Adipocyte (in vitro differentiated cells): ENCODE measurements at places on chromosomes 6 and 20.

DNA sequence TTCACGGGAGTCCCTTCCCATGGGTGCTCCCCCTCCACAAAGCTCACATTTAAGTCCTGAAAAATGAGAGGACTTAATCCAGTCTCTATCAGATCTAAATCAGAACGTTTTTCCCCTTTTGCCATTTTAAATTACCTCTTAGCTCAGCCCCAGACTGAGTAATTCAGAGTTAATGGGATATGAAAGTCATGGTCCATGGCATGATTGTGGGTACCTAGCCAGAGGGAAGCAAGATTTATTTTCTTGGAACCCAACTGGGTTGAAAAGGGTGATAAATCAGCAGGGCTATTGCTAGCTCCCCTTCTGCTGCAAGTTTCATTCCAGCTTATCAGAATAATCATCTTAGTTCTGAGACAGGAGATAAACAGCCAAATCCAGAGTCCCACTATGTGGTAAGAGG, 320.2 kb upstream of the CHD6 start:
- no peak for DNase-seq

DNA sequence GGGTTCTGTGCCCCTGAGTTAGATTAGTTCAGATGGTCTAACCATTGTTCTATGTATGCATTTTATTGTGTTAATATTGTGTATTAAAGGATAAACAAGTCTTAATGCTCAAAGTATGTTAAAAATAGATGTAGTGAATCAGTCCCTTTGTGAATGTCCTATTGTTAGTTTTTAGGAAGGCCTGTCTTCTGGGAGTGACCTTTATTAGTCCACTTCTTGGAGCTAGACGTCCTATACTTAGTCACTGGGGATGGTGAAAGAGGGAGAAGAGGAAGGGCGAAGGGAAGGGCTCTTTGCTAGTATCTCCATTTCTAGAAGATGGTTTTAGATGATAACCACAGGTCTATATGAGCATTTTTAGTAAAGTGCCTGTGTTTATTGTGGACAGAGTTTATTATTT, 12.3 kb upstream of the HMGN4 start:
- no peak for DNase-seq

- DNase-seq, result no peak
Observed at GRCh38 chr6:77263003-77263402, 200.3 kb downstream of the HTR1B start.

DNA sequence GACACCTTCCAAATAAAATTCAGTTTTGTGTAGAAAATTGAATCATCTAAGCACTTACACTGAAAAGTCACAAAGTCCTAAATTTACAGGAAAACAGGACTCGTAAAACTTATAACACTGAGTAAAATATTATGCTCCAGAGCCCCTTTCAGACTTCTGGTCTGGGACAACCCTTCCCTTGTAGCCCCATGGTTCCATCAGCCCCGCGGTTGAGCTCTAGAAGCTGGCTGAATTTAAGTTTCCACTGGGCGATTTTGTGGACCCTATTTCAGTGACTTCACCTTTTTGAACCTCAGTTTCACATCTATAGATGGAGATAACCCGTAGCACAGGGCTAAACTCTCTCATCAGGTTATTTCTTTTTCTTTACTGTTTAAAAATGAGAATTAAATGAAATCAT, 117.7 kb upstream of the BACH2 start:
- DNase-seq, result no peak

GRCh38 chr6:39945626-39946025, 11.4 kb upstream of the MOCS1 start:
- no peak for DNase-seq

DNA sequence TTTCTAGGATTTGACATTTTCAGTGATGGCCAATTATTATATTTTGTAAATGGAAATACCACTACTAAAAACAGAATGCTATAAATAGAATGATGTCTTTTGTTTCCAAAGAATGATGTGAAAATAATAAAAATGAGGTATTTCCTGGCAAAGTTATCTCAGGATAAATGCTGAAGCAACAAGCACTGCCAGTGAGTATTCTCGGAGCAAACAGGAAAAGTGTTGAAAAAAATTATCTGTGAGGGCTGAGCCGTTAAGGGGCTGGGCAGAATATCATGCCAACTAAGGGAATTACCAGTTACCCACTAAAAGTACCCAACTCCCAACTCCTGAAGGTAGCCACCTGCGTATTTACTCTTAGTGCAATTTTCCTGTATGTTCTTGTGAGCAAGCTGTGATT, 23.6 kb upstream of the SCAF8 start:
- DNase-seq, result no peak

- DNase-seq, result no peak
Observed at GRCh38 chr6:35436071-35436857, 15.9 kb upstream of the FANCE start.
